ENCODE measurements at places on chromosomes 13 and 19.
A peak's percentile ranks its signal among the peaks of the same experiment; 100 is the strongest.

DNA sequence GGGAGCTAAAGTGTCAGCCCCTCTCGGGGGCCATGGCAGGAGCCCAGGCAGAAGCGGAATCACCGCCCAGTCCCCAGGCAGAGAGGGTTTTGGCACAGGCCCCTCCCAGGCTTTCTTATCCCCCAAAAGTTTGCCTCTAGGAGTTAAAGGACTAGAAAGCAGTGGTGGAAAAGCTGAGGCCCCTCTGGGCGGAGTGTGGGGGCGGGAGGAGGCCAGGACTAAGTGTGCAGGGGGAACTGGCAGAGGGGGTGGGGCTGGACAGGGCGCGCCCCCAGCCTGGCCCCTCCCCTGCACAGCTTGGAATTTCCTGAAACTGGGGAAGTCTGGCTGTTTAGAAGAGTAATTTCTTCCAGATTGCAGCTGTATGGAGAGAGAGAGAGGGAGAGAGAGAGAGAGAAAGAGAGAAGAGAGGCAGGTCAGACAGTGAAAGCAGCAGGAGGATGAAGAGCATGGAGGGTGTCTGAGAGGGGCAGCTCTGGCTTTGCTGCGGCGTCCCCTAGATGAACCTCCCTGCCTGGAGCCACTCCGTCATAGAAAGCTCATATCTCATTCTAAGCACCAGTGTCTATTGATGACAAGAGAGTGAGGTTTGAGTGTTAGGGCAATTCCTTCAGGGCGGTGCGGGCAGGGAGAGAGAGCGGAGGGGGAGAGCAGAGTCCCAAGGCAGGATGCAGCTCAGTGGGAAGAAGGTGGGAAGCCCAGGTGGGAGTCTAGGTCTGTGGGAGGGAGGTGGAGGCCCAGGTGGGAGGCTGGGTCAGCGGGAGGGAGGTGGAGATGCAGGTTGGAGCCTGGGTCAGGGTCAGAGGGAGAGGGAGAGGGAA, at the start of gene CDC42EP5:
Gene CDC42EP5 (minus strand): TSS at position 226 of the 821 bp plus-strand sequence. CDS start 7,749 bp downstream, outside the sequence.
- DNase-seq: no peak

DNA sequence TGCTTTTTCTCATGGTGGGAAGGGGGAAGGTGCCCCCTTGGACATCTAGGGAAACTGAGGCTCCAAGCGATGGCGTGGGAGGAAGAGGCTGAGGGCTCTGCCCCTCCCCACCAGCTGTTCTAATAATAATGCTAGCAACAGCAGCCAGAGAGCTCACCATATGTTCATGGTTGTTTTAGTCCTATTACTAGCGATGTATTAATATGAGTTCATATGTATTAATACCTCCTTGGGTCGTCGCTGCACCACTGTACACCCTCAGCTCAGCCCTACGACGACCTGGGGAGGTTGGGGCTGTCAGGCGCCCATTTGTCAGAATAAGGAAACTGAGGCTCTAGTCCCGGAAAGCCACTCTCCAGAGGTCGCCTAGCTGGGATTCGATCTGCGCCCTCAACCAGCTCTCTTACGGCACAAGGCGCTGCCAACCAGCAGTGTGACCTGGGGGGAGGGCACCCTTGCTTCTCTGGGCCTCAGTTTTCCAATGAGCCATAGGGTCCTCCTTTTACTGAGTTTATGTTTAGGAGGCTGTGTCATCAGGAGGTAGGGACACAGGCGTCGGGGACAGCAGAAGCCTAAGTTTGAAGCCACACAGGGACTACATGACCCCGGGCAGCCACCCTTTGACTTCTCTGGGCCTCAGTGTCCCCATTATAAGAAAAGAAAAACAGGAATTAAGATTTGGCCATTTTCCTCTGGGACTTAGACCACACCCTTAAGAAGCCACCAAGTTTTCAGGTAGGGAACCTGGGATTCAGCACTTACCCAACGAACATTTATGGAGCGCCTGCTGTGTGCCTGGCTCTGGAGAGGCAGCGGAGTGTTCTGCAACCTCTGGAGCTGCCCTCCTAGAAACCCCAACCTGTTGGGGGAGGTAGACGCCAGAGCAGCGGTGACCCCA, 664 bp downstream of the MAST3 start:
- no peak for DNase-seq

DNA sequence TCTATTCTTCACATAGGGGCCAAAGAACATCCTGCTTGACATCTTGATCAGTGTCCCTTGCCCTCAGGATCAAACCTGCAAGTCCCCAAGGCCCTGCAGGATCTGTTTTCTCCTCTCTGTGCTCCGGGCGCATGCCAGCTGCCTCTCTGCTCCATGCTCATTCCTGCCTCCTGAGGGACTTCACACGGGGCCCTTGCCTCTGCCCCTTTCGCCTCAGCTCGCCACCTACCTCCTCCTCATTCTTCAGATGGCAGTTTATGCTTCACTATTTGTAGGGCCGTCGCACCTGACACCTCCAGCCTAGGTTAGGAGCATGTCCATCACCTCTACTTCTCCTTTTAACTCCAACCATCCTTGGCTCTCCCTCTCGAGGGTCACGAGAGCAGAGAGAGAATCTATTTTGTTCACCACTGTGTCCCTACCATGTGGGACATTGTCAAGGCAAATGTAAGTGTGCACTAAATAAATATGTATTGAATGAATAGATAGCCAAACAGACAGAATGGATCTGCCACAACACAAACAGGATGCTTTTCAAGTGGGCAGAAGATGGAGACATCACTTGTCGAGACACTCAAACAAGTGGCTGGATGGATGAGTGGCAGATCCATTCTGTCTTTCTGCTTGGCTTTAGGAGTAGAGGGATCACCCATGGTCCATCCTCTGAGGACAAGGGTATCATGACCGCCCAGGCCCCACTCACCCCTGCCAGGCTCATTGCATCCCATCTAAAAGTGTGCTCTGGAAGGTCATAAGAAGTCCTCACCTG, 29.6 kb downstream of the ACTN4 start:
- DNase-seq: no peak

- peak; percentile 72 for DNase-seq
These were observed 12.1 kb upstream of the PSMD8 start for GRCh38 chr19:38362076-38362945.

- no peak for DNase-seq
These were observed 379.6 kb downstream of the TSHZ3 start for GRCh38 chr19:30969591-30969990.

GRCh38 chr19:44597131-44597491, 16.3 kb upstream of the IGSF23 start:
- DNase-seq: no peak

DNA sequence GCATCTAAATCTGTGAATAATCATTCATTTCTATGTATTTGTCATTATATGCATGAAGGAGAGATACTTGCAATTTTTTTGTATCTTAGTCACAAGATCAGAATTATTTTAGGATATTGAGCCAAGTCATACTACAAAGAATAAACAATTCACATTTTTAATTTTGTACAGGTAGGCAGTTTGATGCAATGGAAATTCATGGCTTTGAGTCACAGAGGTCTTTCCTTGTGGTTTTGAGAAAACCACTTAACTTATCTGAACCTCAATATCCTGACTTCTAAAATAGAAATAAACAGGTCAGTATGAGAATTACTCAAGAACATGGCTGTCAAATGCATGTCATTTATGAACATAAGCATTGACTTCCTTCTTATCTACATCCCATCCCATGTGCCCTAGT, 221.4 kb upstream of the SLC10A2 start:
- no peak for DNase-seq

DNA sequence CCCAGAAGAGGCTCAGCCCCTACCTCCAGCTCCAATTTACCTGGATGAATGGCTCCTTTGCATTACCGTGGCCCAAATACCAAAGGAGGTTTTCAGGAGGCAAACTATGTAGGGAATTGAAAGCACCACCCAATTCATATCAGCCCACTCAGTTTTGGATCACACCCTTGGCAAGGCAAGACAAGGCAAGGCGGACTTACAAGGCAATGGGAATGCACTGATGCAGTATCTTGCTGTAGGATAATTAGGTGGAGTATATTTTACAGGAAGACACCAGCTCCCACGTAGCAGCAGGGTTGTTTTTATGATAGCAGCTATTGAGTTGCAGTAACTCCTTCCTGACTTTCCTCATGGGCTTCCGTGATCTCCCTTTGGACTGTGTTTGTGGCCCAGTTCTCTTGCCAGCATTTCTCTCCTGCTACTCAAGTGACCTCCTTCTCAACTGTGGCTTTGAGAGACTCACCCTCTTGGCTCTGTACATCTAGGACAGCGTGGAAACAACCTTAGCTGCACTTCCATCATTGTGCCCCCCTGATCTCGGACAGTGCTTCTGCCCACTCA, 935.9 kb downstream of the EFNB2 start:
- no peak for DNase-seq

DNA sequence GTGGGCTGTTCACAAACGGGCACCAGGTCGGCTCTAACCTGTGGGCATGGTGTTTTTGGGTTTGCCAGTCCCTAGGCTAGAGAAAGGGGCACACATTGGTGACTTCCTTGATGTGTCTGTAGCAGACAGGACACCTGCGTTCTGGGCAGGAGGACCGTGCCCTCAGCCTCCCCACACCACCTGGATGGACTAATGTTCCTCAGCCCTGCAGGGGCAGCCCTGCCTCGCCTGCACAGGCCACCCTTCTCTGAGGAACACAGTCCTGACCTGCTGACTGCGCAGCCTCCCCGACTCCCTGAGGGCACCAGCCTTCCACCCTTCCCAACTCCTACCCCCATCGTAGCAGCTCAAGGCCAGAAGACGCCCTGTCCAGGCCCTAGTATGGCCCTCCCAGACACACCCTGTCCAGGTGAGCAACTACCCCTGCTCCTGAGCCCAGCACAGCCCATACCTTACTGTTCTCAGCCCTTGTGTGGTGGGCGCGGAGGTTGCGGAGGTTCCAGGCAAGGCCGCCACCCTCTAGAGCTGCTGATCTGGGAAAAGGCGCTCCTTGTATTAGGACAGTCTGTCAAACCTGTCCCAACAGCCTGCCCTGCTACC, 55.7 kb downstream of the GGACT start:
- no peak for DNase-seq

DNA sequence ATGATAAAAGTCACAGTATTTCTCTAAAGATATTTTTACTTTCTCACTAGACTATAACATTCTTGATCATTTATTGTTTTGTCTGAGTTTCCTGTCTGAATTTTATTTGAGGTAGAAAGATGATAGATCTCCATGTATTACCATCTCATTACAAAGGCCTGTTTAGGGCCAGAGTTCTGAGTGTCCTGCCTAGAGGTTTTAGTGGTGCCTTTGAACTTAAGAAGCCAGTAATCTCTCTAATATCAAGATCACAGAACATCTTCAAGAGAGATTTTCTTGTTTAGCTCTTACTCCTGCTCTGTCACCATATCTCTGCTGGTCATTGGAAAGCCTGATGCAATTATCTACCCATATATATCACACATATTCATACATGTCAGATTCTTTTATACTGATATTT, 101.5 kb downstream of the ZAR1L start:
- no peak for DNase-seq

- no peak for DNase-seq
These were observed 56.1 kb upstream of the FREM2 start for GRCh38 chr13:38630780-38631179.

DNA sequence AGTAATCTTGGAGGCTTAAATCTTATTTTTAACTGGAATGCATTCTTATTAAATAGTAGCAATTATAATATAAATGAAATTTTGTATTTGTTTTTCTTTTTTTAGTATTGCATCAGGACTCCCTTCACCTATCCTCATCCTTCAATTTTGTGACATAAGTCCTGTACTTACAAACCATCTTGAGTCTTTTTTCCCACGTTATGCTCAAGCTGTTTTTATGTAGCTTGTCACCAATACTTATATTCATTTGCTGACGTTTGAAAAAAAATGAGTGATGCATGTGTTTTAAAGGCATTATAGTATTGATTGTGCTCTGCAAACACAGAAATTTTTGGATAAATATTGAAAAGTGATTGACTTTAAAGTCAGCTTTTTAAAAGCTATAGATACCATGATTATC, 888 bp downstream of the GPR18 start:
- DNase-seq: no peak

DNA sequence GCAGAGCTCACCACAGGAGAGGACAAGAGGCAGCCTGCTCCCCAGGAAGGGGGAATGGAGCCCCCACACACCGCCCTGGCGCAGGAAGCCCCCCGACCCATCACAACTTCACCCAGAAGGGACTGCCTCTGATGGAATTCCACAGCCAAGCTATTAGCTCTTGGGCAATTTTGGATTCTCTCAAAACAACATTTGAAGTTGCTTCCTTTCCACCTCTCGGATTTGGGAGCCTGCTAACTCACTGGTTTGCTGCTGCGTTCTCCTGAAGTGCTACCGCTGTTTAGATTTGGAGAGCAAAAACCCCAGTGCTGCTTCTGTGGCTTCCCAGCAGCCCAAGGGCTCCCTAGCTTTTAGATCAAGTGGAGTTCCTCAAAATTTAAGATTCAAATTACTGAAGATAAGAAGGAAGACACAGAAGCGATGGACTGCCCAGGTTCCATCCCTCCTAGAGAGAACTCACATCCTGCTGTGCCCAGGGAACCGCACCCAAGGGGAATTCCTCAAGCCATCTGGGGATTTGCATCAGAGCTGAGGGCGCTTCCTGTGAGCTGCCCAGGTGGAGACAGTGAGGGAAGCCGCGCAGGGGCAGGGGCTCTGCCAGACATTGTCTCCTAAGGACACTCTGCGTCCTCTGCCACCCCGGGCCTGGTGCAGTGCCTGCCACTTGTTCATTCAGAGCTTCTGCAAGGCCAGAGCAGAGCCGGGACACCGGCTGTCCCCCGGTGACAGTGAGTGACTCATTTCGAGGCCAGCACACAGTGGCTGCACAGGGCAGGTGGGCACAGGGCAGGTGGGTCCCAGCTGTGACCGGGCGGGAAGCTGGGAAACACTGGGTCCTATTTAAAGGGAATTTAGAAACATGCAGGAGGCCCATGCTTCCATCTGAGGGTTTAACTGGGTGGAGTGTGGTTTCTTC, 45.5 kb downstream of the COL4A1 start:
- DNase-seq: no peak

GRCh38 chr19:31421856-31422255, 72.6 kb upstream of the TSHZ3 start:
- no peak for DNase-seq

GRCh38 chr13:37929308-37929707, 59.7 kb upstream of the TRPC4 start:
- peak; percentile 5 for DNase-seq

- no peak for DNase-seq
These were observed 17.5 kb downstream of the PEPD start for GRCh38 chr19:33504058-33504444.

- peak; percentile 34 for DNase-seq
These were observed 12.7 kb downstream of the CEACAM21 start for GRCh38 chr19:41588497-41589209.

GRCh38 chr13:95492044-95492801, 60.3 kb upstream of the CLDN10 start:
- no peak for DNase-seq

- no peak for DNase-seq
These were observed 767 bp upstream of the GPR18 start for GRCh38 chr13:99258946-99259345.

DNA sequence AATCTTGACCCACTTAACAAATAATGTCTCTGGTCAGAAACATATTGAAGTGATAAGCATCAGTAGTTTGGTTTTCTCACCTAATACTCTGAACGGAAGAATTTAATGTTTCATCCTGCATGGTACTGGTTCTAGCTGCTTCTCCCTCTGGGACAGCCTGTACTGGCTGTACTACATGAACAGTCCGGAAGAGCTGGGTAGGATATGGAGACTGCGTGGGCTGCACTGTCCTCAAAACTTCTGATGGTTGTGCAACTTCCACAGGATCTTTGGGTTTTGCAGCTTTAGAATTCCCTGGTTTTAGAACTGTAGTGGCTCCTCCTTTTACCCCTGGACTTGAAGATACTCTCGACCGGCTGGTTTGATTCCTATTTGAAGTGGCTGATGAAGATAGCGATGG, 78.3 kb downstream of the ELF1 start:
- DNase-seq: no peak

- no peak for DNase-seq
These were observed 153.3 kb downstream of the TNFRSF19 start for GRCh38 chr13:23723471-23723870.

- peak; percentile 84 for DNase-seq
These were observed 538.4 kb upstream of the PCDH20 start for GRCh38 chr13:61954092-61954491.

Data from HEK293T (cell line).